ENCODE measurements at places on chromosomes 1 and 21. TPM values are rescaled to one million over a fixed set of nuclear protein-coding genes. Genes with fewer than 3 reads are reported as not detected.
A peak's percentile ranks its signal among the peaks of the same experiment; 100 is the strongest.

DNA sequence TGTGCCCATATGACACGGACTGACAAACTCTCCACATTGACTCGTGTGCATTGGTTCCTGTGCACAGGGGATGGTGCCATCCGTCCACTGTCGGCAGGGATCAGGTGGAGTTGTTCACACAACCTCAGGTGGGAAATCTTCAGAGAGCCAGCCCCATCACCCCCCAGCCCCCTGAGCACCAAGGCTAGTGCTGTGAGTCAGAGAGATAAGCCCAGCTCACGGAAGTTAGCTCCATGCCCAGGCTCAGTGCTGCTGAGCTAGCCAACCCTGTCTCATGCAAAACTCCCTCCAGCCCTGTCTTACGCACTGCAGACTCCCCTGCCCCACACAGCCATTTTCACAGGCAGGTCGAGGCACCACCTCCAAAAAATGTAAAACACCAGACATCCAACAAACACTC, 139.0 kb upstream of the NGF start:
- DNase-seq, result no peak

GRCh38 chr21:37829447-37829846, 86.8 kb downstream of the KCNJ6 start:
- DNase-seq, result peak; percentile 8

DNA sequence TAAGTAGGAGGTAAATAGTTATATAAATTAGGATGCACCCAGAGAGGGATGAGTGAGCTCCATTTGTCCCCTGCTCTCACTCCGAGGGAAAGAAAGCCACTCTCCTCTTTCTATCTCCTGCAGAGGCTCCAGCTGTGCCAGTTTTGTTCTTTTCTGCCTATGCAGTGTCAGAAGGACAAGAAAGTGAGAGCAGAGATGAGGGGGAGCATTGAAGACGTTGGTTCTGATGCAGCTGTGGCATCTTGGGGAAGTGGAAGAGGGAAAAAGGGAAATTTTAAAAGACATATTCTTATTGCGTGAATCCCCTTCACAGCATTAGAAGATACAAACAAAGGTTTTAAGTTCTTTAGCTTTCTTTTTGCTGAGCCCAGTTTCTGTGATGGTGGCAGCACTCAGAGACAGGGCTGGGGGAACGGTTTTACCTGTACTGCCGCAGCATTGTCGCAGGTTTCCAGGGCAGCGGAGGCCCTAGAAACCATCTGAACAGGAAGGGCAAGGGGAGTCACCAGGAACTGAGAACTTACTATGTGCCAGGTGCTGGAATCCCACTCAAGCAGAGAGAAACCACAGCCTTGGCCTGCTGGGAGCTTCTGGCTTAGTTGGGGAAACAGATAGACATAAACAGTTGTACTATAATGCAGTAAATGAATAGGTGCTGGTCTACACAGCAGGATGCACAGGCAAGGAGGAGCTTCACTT, 44.9 kb upstream of the USP24 start:
- peak; percentile 51 for DNase-seq

GRCh38 chr1:15417059-15417934, 7.6 kb downstream of the EFHD2 start:
- DNase-seq, result peak; percentile 58

DNA sequence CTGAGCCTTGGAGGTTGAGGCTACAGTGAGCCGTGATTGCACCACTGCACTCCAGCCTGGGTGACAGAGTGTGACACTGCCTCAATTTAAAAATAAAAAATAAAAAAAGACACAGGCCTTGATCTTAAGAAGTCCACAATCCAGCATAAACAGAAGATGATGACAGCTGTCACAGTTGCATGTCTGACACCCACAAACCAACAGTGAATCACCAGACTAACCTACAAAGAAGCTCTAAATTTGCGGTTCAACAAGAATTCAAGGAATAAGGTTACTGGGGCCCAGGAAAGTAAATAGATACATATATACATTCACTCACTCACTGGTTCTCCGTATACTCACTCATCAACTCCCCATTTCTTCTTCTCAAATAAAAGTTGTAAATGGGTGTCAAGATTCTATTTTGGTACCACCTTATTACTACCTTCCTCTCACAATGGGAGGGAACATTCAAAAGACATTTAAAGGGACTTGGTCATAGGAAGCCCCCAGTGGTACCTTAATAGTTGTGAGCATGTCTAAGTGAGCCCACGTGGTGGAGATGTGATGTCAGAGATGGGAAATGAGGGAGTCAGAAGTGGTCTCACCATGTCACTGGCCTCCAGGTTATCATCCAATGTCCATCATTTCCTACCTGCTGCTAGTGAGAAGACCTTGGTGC, 66.9 kb upstream of the PRDX6 start:
- no peak for DNase-seq

DNA sequence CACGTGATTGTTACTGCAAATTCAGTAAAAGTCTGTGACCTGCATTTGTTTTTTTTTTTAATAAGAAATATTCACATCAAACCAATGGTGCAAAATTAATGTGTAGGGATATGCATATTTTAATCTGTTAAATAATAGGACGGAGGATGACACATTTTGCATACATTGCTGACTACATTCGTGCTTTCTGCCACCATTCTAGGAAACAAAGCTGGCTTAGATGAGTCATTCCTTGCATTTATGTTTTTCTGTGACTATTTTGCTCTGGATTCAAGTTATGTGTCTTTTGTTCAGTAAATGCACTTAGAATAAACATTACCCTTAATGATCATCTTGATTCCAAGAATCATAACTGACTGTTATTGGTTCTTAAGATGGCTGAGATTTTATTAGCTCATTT, 23.9 kb upstream of the CYYR1 start:
- DNase-seq, result no peak

DNA sequence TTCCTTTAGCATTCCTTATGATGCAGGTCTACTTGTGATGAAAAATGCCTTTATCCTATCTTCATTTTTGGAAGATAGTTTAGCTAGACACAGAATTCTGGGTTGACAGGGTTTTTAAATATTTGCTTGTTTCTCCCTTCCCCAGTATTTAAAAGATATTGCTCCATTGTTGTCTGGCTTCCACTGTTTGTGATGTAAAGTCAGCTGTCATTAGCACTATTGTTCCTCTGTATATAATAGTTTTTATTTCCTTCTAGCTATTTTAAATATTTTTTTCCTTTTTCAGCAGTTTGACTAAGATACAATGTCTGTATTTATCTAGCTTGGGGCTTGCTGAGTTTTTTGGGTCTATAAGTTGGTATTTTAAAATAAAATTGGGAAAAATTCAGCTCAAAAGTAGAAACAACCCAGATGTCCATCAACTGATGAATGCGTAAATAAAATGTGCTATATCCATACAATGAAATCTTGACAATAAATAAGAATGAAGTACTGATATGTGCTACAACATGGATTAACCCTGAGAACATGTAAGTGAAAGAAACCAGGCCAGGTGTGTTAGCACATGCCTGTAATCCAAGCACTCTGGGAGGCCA, 11.2 kb downstream of the IFT25 start:
- no peak for DNase-seq

DNA sequence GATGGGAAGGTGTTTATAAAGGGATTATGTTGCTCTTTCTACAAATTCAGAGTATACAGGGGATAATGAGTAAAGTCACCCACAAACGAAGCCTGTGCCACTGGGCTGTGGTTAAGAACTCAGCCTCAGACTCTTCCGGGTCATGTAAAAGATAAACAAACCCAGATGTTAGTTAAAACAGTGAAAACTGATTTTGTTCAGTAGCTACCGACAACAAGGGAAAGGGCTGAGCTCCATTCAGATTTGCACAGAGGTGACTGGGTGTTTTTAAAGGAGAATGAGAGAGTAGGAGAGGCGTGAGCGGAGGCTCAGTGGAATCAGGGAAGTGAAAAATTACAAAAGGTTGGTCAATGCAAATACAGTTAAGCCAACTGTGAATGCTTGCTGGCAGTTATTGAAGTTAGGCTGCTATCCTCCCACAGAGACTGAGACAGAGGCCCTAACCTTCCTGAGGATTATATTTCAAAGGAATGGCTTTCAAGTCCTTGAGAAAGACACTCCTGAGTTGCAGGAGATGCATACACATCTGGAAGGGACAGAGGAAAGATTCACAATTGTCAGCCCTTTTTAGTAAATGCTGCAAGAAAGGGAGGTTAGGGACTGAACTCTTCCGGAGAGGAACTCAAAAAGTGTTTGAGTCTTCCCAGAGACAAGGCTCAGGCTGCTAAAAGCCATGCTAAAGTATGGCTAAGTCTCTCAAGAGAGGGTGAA, 29.9 kb upstream of the SAMD13 start:
- DNase-seq, result no peak

Gene PGLYRP3
- 0.14 TPM for total RNA-seq

Gene KAZN
- total RNA-seq, result 1.3 TPM
